ENCODE measurements at places on chromosomes 2 and 18. TPM values are rescaled to one million over a fixed set of nuclear protein-coding genes. Genes with fewer than 3 reads are reported as not detected.

- DNase-seq = no peak
These were observed 83.8 kb downstream of the ADAM23 start for GRCh38 chr2:206527153-206527552.

- peak; percentile 85 for DNase-seq
These were observed 1.4 kb downstream of the TGIF1 start for GRCh38 chr18:3451183-3451988.

DNA sequence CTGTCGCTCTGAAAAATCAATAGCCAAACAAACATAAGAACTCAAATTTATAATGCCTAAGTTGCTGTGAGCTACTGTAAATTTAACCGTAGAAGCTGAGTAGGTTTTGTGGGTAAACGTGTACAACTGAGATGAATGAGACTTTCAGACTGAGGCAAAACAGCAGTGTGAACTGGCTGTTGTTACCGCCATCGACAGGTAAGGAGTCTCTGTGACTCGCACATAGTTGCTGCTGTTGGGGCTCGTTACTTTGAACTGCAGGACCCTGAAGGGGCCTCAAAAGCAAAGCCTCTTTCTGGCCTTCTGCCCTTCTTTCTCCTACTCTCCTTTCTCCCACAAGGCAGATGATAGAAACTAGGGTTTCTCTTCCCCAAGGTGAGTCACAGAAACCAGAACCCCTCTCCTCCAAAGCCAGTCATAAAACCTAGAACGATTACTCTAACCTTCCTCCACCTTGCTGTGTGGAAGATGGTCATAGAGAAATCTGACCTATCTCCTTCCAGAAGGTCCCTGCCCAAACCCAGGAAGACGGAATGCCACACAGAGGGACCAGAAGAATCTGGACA is 101.2 kb downstream of the DLGAP1 start:
- no peak for DNase-seq

Gene ADCYAP1
- total RNA-seq = not detected

GRCh38 chr2:176768185-176768584 is 444.4 kb upstream of the HNRNPA3 start:
- DNase-seq = peak; percentile 53

GRCh38 chr2:223760838-223761502 is 76.4 kb downstream of the AP1S3 start:
- DNase-seq = peak; percentile 97
